ENCODE measurements at places on chromosomes 2 and 18.
A peak's percentile ranks its signal among the peaks of the same experiment; 100 is the strongest.

GRCh38 chr2:189579585-189580186, 900 bp downstream of the SLC40A1 start:
- DNase-seq: no peak

DNA sequence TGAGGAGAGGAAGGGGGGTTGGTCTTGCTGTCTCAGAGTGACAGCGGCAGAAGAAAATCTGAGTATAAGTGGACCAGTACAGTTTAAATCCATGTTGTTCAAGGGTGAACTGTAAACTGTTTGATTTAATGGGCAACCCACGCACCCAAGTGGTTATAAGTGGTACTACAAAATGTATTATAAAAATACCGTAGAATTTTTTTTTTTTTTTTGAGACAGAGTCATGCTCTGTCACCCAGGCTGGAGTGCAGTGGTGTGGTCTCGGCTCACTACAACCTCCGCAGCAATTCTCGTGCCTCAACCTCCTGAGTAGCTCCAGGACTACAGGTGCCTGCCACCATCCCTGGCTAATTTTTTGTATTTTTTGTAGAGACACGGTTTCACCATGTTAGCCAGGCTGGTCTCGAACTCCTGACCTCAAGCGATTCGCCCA, 2.1 kb upstream of the CHCHD5 start:
- DNase-seq: no peak

- DNase-seq: no peak
Observed at GRCh38 chr2:153074207-153074606, 355.8 kb downstream of the ARL6IP6 start.

GRCh38 chr2:233209533-233210171, 41.8 kb upstream of the ATG16L1 start:
- no peak for DNase-seq

DNA sequence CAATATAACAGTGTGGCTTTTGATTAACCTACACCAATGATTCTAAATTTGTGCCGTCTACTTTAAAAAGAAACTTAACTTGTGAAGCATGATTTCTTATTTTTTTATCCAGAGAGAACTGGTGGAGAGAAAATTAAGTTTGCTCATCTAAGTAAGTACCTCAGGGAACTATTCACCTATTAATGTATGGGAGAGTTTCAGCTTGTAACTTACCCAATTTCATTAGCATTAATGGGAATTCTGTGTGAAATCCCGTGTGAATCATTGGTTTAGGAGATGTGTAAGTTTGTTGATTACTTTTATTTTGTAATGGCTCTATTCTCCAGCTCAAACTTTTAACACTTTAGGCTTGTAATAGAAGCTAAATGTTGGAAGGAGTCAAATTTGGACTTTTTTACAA, 1061.5 kb downstream of the TDRD15 start:
- no peak for DNase-seq

DNA sequence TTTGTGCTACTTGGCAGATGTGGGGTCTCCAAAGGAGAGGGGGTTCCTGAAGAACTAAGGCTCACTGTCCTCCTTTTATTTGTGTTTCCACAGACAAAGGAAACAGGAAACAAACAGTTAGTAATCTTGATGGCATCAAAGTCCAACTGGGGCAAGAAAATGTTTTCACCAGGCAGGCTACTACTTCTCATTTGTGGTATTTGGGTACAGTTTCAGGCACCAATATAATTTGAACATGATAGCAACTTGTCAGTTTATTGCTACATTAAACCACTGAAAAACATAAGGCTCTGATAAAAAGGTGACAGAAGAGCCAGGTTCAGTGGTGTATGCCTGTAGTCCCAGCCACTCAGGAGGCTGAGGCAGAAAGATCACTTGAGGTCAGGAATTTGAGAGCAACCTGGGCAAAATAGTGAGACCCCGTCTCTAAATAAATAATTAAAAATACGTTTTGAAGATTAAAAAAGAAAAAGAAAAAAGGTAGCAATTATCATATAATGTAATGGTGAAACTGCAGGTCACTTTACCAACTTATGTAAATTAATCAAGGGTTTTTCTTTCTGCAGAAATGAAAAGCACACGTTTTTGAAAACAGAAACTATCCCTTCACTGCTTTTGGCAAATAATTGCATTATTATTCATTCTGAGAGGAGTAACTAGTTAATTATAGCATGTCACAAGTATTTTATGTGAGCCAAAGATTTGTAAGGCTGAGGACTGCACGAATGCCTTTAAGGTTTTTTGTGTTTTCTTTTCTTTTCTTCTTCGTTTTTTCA, 157.5 kb upstream of the CAVIN2 start:
- no peak for DNase-seq

DNA sequence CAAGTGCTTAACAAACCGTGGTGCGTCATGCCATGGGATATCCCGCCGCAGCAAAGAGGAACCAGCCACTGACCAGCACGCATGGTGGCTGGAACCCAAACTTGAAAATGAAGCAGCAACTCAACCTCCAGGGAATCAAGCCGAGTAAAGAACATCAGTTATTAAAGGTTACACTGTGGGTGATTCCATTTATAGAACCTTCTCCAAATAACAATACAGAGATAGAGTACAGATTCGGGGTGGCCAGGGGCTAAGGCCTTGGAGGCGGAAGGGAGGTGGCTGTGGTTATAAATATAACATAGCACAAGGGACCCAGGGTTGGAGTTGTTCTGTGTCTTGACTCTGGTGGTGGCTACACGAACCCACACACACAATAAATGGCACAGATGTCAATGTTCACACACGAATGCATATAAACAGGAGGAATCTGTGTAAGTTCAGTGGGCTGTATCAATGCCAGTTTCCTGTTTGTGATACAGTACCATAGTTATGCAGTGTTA, 123.1 kb downstream of the EIPR1 start:
- no peak for DNase-seq

- no peak for DNase-seq
Observed at GRCh38 chr2:160942476-160943142, 217.6 kb upstream of the TANK start.

DNA sequence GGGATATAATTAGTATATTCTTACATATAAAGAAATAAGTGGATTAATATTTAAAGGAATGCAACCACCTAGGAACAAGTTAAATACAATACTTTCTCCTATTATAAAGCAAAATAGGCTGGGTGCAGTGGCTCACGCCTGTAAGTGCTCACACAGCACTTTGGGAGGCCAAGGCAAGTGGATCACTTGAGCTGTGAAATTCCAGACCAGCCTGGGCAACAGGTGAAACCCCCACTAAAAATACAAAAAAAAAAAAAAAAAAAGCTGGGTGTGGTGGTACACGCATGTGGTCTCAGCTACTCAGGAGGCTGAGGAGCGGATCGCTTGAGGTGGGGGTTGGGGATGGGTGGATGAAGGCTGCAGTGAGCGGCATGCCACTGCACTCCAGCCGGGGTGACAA, 286.2 kb upstream of the EPC2 start:
- DNase-seq: no peak

DNA sequence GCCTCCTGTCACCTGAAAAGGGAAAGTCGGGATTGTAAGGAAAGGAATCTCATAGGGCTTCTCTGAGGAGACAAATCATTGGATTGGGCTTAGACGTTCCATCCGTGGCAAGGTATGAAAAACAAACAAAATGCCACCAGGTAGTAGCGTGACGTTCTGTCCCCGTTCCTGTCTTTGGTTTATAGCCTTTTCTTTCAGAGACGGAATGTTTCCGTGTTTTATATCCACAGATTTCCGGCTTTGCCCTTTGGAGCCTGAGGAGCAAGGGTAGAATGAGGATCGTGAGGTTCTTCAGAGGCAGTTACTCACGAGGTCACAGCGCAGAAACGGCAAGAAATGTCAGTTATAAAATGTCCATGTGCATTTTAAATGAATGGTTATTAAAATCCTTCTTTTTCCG, 118.3 kb downstream of the TMEM18 start:
- DNase-seq: no peak

- DNase-seq: no peak
Observed at GRCh38 chr2:97953853-97954252, 41.9 kb downstream of the TMEM131 start.

- peak; percentile 41 for DNase-seq
Observed at GRCh38 chr2:72095364-72095763, 52.3 kb downstream of the CYP26B1 start.

- no peak for DNase-seq
Observed at GRCh38 chr2:206614811-206615210, 27.5 kb upstream of the FAM237A start.

- DNase-seq: no peak
Observed at GRCh38 chr2:217204358-217204757, 344.5 kb upstream of the TNP1 start.

DNA sequence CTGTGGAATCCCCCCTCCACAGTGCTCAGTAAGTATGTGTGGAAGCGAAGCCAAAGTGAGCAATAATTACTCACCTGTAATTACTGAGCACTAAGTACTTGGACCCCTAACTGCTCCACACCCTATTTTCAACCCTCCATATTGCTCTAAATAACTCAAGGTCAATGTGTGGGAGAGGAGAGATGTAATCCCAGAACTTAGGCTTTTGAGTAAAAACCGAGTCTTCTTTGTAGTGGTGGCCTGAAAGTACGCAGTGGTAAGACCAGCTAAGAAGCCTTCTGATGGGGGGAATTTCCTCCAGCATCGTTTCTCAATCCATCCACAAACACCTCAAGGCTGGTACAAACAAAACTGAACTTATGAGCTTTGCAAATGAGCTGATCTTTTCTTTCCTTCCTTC, 551.6 kb downstream of the ZEB2 start:
- DNase-seq: no peak

GRCh38 chr2:68223419-68223818, 28.9 kb downstream of the PPP3R1 start:
- DNase-seq: no peak

GRCh38 chr2:151777935-151778334, 43.7 kb upstream of the NEB start:
- no peak for DNase-seq

- DNase-seq: no peak
Observed at GRCh38 chr2:57448816-57449215, 597.8 kb upstream of the VRK2 start.

GRCh38 chr2:134911400-134911785, 7.2 kb upstream of the CCNT2 start:
- no peak for DNase-seq

GRCh38 chr2:43219383-43220228, 6.8 kb downstream of the ZFP36L2 start:
- DNase-seq: peak; percentile 90

- no peak for DNase-seq
Observed at GRCh38 chr2:147398996-147399395, 445.8 kb upstream of the ACVR2A start.

GRCh38 chr2:37379881-37380296, 35.5 kb downstream of the QPCT start:
- no peak for DNase-seq

- no peak for DNase-seq
Observed at GRCh38 chr2:26892922-26893524, 45.1 kb downstream of the DPYSL5 start.

DNA sequence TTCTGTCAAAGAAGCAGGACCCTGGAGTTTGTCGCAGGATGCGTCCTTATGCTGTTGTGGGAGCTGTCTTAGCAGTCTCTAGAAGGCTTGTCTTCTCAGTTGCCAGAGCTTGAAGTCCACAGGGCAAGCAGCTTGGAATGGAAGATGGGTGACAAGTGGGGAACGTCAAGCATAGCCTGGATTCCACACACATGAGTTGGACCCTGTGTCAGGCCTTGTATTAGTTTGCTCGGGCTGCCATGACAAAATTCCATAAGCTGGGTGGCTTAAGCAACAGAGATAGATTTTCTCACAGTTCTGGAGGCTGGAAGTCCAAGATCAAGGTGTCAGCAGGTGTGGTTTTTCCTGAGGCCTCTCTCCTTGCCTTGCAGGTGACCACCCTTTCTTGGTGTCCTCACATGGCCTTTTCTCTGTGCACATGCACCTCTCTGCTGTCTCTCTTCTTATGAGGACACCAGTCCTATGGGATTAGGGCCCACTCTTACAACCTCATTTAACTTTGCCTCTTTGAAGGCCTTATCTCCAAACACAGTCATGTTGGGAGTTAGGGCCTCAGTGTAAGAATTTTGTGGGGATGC, 51.3 kb downstream of the THNSL2 start:
- DNase-seq: no peak

DNA sequence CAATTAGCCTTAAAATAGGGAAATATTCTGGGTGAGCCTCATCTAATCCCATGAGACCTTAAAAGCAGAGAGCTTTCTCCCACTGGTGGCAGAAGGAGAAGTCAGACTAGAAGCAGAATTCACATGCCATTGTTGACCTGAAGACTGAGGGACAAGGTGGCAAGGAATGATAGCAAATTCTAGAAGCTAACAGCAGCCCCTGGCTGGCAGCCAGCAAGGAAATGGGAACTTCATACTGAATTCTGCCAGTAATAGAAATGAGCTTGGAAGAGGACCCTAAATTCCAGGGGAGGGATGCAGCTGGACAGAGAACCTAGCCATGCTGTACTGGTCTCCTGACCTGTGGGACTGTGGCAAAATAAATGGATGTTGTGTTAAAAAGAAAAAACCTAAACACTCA, 19.5 kb downstream of the B3GNT7 start:
- DNase-seq: no peak

GRCh38 chr2:38271697-38272096, 105.4 kb downstream of the ATL2 start:
- no peak for DNase-seq

GRCh38 chr2:206080927-206081326, 5.0 kb downstream of the INO80D start:
- no peak for DNase-seq

DNA sequence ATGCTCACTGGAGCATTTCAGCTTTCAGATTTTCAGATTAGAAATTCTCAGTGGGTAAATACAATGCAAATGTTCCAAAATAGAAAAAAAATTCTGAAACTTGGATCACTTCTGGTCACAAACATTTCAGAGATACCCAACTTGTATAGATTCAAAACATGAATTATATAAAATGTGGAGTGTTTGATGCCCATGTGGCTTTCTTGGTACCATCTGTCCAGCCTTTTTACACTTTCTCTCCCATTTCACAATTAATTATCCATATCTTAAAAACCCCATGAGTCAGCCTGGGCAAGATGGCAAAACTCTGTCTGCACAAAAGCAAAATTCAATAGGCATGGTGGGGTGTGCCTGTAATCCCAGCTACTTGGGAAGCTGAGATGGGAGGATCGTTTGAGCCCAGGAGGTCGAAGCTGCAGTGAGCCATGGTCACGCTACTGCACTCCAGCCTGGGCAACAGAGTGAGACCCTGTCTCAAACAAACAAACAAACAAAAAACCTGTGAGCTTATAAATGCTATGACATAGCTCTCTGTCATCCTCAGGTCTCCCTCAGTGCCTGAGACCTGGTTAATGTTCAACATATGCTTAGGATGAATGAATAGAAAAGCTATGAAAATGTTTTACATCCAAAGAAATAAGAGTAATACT, 146.3 kb upstream of the TTC39C start:
- DNase-seq: no peak

Measured in coronary artery (tissue), 2 donors.